Posterior vena cava (tissue), 2 donors: ENCODE measurements at places on chromosomes 5 and 9.

GRCh38 chr5:143196601-143197259 is 206.8 kb downstream of the NR3C1 start:
- DNase-seq, result no peak

GRCh38 chr5:177473443-177474001 is at the start of gene DBN1:
DBN1 (minus strand) TSS chr5:177473634; CDS start chr5:177473521, 113 bp downstream.
- no peak for DNase-seq

- no peak for DNase-seq
Observed at GRCh38 chr5:139156814-139157213, 41.4 kb downstream of the SIL1 start.

DNA sequence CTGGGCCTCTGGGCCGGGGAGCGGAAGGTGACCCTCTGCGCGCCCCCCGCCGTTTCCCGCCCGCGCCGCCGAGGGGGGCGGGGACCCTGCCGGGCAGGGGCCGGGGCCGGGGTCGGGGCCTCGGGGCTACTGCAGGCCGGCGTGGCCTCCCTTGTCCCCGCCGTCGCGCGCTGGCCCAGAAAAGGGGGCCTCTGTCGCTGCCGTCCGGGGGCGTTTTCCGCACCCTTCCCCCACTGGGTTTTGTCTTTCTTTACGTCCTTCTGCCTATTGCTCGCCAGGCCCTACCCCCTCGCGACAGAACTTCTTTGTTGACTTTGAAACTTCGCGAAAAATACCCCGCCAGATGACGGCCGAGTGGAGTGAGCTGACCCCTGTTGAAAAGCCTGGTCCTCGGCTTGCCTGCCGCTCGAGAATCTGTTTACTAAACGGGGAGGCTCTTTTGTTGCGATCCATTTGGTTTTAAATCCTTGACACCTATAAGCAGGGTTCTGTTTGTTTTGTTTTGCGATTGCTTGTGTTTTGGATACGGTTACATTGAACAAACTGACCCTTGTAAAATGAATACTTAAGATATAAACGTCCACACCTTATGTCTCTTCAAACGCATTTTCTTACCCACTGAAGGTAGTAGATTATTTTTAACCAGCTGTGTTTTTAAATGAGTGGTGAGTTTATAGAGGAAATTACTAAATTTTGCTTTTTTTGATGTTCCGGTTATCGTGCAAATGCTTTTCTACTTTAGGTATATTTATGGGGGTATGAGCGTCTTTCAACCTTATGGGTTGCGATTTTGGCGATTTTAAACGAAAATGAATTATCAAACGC is 765 bp downstream of the MARCHF6 start:
- no peak for DNase-seq

DNA sequence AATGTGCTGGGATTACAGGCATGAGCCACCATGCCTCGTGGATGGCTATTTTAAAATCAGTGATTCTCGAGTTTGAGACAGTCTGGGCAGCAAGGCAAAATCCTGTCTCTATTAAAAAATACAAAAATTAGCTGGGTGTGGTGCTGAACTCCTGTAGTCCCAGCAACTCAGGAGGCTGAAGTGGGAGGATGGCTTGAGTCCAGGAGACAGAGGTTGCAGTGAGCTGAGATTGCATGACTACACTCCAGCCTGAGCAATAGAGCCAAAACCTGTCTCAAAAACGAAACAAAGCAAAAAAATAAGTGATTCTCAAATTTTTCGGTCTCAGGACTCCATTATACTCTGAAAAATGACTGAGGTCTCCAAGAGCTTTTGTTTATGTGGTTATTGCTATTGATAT is 47.9 kb upstream of the HSPA9 start:
- no peak for DNase-seq

- DNase-seq, result no peak
Observed at GRCh38 chr5:129631961-129632360, 115.9 kb upstream of the MINAR2 start.

DNA sequence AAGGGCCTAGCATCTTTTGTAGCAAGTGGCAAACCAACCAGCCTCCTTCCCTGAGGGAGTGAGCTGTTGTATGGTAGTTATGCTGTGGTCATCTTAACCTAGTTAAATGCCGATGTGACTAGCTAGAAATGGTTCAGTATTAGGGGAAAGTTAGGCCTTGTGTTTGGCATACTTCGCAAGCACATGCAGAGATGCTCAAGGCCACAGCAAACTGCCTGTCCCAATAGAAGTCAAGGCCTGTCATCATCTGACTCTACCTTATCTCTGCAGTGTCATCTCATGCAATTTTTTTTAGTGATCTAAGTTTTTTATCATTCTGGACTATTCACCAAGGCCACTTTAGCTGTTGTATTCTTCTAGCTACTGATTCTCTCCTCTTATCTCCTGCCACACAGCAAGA is 5.2 kb upstream of the EXOSC3 start:
- DNase-seq, result no peak

DNA sequence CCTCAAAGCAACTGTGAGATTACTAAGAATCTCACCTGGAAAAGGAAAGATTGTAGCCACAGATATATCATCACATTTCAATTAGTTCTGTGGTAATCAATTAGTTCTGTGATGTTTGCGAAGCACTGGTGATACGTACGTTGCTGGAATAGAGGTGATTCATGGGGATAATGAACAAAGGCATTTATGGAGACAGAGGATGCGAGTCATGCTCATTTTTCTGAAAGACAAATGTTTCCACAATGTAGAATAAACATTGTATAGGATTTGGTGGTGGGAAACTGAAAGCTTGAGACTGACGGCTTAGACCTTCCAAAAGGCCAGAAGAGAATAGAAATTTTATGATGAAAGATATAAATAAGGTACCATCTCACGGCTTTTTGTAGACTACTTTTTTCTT is 507.3 kb upstream of the TYRP1 start:
- DNase-seq, result no peak

DNA sequence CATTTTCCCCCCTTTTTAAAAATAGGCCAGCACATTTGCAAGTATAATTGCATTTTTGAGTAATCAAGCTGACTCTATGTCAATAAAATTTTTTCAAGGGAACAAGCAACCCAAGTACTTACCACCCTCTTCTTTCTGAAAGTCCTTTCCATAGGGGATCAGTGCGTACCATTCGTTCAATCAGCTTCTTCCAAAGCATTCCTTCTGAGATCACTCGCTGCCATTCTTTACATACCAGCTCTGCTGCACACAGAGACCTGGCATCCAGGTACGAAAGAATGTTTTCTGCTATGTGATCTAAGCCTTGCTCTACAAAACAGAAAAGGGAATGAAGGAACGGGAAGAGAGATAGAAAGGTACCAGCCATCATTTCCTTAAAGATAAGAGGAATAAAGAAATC is 106.6 kb downstream of the FBXW11 start:
- no peak for DNase-seq

- no peak for DNase-seq
Observed at GRCh38 chr5:65247594-65247993, 234.1 kb downstream of the ADAMTS6 start.
